ENCODE measurements at places on chromosomes 6 and 20.

- DNase-seq = no peak
Observed at GRCh38 chr20:53524589-53525312, 68.9 kb downstream of the ZNF217 start.

GRCh38 chr20:38569747-38570525, 11.1 kb upstream of the ADIG start:
- peak; percentile 55 for DNase-seq

GRCh38 chr20:46791722-46792416, 82.4 kb downstream of the SLC2A10 start:
- no peak for DNase-seq

GRCh38 chr6:43674291-43674690, 13.3 kb downstream of the MRPS18A start:
- DNase-seq = no peak

GRCh38 chr6:46528961-46529750, 37.9 kb upstream of the RCAN2 start:
- no peak for DNase-seq

DNA sequence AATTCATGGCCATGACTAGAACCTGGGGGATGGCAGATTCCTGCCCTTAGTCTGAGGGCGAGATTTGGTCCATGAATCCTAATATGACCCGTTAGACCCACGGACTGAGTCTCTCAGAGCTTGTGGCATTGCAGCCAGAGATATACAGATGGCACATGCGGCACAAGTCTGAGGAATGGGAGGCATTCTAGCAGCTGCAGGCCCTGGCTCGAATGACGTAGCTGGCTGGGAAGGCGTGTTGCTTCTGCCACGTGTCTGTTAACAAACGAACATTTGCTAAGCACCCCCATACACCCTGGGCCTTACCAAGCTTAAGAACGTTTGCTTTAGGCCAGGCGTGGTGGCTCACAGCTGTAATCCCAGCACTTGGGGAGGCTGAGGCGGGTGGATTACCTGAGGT, 68.0 kb downstream of the CD164 start:
- DNase-seq = no peak

GRCh38 chr20:45781391-45781931, 10.2 kb downstream of the WFDC3 start:
- no peak for DNase-seq

- DNase-seq = no peak
Observed at GRCh38 chr6:151705993-151706733, 101.3 kb upstream of the ESR1 start.

DNA sequence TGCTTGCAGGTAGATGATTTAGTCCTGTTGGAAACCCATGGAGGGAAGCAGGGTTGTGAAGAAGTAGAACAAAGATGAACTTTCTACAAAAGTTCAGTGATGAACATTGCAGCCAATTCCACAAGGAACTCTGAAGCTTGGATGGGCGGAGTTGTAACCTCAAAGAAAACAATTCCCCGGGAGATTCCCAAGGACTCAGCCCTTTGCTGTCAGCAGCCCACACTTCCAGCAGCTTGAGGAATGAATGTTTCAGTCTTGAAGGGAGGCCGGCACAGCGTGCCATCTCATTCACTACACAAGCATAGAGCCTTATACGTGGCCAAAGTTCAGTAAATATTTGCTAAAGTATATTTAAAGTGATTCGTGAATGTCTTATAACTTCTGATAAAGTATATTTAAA, 269.4 kb downstream of the NKAIN2 start:
- no peak for DNase-seq

Data from MV-4-11 (cell line).